ENCODE measurements at places on chromosomes 12 and 14.

- no peak for DNase-seq
Observed at GRCh38 chr12:90490355-90490754, 464.6 kb downstream of the CCER1 start.

DNA sequence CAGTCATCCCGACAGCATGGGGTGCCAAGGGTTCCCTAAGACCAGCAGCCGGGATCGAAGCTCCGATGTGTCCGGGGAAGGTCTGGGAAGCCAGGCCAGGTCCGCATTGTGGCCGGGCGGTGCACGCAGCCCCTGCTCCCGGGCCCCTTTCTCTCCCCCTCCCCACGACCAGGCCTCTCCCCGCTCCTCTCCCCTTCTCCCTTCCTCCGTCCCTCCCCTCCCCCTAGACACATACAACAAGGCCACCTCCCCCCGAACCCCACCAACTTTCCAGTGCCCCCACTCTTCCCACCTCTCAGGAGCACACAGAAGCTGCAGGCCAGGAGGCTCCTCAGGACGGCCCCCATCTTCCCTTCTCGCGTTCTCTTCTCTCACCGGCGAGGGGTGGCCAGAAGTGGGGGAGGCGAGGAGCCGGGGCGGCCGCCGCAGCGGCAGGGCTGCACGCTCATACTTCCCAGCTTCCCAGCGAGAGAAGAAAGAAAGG lies 413 bp downstream of the LRP6 start:
- DNase-seq, result no peak

DNA sequence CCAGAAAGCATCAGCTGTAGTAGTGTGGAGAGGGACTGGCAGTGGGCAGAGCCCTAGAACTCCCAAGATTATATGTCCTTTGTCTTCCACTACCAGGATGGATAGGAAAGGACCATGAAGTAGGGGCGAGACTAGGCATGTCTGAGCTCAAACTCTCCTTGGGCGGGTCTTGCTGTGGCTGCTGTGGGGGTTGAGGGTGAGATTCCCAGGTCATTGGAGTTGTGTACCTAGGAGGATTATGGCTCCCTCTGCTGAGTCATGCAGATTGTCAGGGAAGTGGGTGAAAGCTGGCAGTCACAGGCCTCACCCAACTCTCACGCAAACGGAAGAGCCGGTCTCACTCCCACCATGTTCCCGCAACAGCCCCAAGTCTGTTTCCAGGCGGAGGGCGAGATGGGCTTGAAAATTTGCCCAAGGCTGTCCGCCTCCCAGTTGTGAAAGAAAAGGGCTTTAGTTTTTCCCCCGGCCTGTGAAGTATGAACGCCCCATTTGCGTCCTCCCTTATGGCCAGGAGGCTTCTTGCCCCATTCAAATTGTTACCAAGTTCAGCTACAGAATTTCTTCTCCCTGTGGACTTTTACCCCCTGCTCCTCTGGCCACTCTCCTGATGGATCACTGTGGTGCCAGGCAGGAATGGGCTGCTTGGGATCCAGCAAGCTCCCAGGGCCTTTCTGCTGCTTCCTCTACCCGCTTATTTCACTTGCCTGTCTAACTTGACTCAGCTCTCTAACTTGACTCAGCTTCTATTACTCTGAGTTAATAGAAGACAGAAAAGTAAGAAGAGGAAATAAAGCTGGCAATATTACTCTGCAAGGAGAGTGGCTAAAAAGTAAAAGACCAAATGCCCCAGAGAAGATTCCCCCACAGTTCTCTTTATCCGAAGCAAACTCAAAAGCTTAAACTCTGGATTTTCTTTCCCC lies 159.3 kb downstream of the SLC2A13 start:
- DNase-seq, result no peak

- DNase-seq, result no peak
Observed at GRCh38 chr14:35480119-35480769, 53.7 kb upstream of the INSM2 start.

DNA sequence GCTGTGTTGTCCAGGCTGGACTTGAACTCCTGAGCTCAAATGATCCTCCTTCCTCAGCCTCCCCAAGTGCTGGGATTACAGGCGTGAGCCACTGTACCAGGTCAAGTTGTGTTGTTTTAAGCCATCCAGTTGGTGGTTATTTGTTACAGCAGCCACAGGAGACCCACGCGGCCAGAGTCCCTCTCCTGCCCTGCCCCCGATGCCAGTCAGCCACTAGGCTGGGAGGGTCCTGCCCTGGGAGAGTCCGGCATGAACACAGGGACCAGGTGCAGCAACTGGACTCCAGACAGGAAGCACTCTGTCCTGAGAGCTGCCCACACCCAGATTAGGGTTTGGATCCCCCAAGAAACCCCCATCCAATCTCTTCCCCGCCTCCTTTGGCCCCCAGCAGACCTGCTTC lies 44.1 kb upstream of the FZD10 start:
- no peak for DNase-seq

GRCh38 chr14:35215110-35215813 lies 76.9 kb upstream of the PSMA6 start:
- no peak for DNase-seq

GRCh38 chr12:103908877-103909276 lies 21.3 kb upstream of the HSP90B1 start:
- DNase-seq, result no peak

GRCh38 chr12:109461846-109462756 lies 15.0 kb downstream of the KCTD10 start:
- DNase-seq, result no peak

- no peak for DNase-seq
Observed at GRCh38 chr12:49598527-49598926, 6.9 kb downstream of the FAM186B start.

DNA sequence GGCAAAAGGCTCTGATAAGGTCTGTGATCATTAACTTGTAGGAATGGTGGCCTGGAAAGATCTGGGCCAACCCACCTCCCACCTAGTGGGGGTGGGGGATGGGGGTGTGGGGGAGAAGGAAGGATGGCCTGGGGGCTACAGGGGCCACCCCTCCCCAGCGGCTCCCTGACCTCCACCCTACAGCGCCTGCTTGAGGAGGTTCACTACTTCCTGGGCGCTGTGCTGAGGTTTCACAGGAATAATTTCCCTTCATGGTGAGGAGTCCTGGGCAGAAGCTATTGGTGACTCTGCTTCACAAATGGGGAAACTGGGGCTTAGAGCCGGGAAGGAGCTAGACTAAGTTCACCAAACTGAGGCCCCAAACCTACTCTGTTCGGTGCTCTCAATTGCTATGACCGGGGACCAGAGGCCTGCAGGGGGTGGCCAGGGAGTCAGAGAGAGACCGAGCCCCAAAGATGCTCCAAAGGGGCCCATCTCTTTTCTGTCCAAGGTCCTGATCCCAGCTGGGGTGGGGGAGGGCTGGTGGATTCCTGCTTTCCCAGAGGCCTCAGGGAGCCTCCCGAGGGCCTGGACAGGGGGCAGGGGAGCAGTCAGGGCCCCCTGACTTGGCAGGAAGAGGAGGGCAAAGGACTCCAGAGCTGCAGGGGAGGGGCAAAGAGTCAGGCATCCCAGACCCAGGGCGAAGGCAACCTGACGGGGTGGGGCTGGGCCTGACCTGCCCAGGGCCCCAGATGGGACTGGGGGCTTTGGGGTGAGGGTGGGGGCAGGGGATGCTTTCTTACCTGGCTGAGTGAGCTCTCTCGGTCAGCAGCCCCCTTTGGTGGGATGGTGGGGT lies 1.7 kb downstream of the HNF1A start:
- DNase-seq, result no peak

DNA sequence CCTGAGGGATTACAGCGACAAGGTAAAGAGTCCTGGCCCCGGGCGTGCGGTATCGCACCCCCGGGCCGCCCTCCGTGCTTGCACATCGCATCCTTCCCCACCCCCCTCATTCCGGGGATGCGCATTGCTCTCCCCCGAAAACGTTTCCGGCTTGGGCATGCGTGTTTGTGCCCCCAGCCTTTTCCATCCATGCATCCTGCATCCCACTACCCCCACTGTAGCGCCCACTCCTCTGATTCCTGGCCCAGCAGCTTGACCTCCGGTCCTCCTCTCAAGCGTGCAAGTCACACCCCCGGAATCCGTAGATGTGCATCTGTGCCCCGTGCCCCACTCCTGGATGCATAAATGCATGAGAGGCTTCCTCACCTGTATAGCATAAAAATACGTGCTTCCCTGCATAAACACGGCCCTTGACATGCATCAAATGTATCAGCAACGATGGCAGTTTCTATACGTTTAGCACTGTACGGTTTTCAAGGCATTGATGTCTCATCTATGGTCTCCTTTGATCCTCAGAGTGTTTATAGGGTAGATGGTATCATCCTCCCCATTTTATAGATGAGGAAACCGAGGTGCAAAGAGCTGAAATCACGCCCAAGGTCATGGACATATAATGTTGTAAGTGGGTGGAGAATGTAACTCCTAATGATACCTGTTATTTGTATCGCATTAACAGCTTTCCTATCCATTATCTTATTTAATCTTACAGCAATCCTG lies 484 bp downstream of the RIC8B start:
- DNase-seq, result peak; percentile 13

GRCh38 chr12:12645485-12645884 lies 33.8 kb downstream of the CREBL2 start:
- DNase-seq, result peak; percentile 43

- DNase-seq, result peak; percentile 37
Observed at GRCh38 chr14:70660967-70661893, 19.5 kb downstream of the TTC9 start.

GRCh38 chr12:70549340-70550179 lies 87.7 kb downstream of the PTPRB start:
- no peak for DNase-seq

GRCh38 chr12:124814741-124815613 lies 48.7 kb downstream of the SCARB1 start:
- DNase-seq, result no peak

GRCh38 chr12:43551971-43552559 lies at the start of gene ADAMTS20:
ADAMTS20 (minus strand) TSS chr12:43552203; CDS start chr12:43551921, 282 bp downstream.
- DNase-seq, result no peak
